ENCODE measurements at places on chromosomes 11 and 22.

DNA sequence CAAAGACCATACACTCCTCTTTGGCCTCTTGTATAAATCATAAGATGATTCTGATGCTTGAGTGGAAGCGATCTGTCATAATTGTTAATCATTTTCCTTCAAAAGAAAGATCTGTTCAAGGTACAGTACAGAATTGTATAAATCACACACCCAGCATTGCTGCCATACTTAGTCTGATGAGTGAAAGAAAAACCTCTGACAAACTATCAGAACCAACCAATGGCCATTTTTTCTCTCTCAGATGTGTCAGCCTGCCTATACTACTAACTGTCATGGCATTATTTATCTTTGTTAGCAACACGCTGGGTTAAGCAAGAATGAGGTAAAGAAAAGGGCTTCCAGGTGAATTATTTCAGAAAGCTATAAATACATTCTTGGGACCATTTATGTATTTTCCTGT lies 1112.7 kb upstream of the TENM4 start:
- DNase-seq: no peak

DNA sequence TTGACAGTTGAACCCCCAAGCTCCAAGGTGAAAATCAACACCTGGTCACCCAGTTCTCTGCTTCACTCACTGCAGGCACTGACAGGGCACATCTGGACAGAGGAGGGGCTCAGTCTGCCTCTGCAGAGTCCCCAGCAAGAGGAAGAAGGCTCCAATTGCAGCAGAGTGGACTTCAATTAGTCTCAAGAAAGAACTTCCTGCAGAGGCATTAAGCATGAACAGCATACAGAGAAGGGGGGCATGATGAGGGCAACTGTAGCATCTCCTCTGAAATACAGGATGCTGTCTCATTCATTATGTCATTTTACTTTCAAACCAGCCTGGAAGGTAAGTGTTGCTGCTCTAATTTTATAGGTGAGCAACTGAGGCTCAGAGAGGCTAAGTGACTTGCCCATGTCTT lies 11.1 kb downstream of the GDPD5 start:
- no peak for DNase-seq

DNA sequence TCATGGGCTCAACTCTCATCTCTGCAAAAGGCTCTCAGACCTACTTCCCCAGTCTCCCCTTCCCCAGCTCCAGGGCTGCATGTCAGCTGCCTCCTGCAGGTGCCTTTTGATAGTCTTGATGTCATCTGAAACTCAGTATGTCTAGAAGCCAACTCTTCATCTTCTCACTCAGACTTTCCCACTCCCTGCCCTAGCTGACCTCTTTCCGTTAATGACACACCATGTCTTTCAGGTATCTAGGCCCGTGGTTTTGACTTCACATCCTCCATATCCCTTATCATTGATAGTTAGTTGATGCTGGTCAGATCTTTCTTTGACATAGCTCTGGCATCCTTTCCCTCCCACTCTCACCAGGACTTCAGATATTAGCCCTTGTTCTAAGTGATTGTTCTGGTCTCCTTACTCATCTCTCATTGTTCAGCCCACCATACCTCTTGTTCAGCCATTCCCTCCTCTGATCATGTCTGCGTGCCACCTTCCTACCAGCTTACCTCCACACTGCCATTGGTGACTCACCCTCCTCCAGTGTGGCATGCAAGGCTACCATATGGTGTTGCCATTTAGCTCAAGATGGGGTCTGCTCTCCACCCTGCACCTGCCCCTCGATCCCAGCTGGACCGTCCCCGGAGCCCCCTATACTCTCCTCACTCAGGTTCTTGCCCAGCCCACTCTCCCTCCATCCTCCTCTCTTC lies 18.4 kb downstream of the TTC12 start:
- DNase-seq: no peak

- DNase-seq: no peak
Measured at GRCh38 chr11:84430661-84431060, 1144.5 kb upstream of the CCDC90B start.

- DNase-seq: no peak
Measured at GRCh38 chr11:88631497-88631896, 294.0 kb upstream of the CTSC start.

DNA sequence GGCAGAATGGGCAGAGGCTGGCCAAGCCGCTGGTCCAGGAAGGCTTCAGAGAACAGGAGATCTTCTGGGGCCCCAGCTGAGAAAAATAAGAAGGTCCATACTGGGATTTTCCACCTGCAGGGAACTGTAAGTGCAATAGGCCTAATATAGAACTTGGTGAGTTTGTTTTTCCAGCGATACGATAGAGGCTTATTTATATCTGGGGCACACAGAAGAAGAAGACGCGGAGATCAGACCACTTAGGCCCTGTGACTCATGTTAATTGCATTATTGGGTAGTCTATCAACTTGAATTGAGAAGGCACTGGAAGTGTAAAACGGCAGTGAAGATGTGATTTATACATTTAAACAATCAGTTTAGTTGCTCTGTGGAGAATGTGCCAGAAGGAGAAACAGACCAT lies 7.7 kb upstream of the SRSF8 start:
- DNase-seq: no peak

DNA sequence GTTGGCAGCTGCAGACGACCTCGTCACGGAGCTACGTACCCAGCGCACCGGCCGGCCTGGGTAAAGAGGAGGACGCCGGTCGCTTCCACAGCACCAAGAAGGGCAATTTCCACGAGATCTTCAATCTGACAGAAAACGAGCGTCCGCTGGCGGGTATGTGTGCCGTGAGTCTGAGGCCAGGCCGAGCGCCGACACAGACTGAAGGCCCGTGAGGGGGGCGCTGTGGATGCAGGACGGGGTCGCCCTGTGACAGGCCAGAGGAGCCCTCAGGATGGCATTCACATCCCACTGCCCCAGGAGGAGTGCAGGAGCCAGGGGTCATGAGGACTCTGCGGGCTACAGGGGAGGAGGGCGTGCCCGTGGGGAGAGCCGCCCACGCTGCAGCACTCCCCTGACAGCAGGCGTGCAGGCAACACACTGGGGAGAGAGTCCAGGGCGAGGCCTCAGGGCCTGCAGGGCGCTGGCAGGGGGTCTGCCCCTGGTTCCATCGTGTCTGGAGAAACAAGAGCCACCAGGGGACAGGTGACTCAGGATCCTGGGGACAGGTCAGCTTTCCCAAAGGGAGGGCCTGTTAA lies 53.6 kb downstream of the GRAMD4 start:
- DNase-seq: peak; percentile 8

GRCh38 chr11:112564228-112564955 lies 303.7 kb upstream of the PLET1 start:
- no peak for DNase-seq

DNA sequence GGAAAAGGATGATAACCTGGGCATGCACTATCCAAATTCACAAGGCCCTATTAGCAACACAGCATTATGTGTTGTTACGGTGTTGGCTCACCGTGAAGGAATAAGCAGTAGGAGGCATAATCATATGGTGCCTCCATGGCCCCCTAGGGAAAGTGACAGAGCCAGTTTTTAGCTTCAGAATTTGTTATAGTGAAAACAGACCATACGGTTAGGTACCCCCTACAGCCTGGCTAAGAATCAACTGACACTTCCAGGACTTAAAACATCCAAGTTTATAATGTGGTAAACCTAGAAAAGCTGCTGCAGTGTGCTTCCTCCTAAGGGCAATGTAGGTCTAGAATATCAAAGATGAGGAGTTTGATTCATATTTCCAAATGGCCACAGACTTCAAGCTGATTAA lies 30.4 kb downstream of the KIF18A start:
- no peak for DNase-seq

DNA sequence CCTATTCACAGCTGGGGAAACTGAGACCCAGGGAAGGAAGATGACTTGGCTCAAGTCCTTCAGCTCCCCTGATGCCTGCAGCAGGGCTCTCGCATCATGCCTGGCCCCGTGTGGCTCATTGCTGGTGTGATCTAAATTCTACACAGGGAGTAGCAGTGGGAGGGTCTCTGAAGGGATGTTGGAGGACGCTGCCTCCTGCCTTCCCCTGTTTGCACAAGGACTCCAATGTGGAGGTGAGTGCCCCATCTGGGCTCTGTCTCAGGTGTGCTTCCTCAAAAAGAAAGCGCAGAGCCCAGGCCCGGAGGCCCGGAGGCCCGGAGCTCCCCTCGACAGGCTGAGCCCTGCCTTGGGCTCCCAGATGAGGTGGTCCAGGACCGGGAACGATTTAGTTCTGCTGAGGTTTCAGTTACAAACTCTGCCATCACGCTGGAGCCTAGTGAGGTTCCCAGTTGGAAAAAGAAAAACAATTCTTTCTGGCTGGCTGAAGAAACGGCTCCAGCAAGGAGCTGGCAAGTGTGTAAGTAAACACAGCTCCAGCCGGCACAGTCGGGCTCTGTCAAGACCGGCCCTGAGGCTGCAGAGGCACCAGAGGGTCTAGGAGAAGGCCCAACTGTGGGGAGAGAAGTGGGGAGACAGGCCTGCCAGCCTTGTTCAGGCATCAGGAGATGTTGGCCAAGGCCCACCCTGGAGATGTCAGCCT lies 49.8 kb downstream of the NAT10 start:
- no peak for DNase-seq

DNA sequence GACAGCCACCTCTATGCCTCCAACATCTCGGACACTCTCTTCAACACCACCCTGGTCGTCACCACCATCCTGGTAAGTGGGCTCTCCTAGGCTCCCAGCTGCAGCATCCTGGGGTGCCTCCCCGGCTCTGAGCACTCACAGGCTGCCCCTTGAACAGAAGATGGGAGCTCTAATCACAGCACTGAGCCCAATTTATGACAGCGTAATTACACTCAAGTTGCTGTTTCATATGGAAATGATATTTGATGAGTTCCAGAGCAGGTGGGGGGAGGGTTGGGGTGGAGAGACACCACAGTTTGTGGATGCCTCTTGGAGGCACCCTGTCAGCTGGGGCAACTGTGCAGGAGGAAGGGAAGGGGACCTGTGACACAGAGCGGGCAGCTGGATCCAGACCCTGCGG lies 125.3 kb upstream of the TBCEL start:
- DNase-seq: no peak

DNA sequence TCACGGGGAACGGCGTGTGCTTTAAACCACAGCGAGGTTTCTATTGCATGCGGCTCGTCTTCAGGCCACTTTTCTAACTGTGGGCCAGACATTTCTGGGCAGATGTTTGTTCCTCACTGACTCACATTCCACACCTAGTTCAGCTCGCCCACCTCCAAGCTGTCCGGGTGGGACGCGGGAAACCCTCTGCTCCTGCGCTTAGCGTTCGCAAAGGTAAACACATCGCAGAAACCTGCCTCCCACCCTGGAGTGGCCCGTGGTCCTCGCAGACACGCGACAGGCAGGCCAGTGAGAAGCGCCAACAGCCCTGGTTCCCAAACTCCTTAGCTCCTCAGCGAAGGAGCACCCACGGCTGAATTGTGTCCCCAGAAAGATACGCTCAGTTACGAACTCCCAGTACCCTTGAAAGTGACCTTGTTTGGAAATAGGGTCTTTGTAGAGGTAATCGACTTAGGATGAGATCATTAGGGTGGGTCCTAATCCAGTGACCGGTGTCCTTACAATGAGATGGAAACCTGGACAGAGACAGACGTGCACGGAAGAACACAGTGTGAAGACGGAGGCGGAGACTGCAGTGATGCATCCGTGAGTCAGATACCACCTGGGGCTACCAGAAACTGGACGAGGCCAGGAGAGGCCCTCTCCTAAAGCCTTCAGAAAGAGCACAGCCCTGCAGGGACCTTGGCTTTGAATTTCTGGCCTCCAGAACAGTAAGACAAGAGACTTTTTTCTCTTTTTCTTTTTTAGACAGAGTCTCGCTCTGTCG lies 82.7 kb downstream of the CELSR1 start:
- DNase-seq: no peak

DNA sequence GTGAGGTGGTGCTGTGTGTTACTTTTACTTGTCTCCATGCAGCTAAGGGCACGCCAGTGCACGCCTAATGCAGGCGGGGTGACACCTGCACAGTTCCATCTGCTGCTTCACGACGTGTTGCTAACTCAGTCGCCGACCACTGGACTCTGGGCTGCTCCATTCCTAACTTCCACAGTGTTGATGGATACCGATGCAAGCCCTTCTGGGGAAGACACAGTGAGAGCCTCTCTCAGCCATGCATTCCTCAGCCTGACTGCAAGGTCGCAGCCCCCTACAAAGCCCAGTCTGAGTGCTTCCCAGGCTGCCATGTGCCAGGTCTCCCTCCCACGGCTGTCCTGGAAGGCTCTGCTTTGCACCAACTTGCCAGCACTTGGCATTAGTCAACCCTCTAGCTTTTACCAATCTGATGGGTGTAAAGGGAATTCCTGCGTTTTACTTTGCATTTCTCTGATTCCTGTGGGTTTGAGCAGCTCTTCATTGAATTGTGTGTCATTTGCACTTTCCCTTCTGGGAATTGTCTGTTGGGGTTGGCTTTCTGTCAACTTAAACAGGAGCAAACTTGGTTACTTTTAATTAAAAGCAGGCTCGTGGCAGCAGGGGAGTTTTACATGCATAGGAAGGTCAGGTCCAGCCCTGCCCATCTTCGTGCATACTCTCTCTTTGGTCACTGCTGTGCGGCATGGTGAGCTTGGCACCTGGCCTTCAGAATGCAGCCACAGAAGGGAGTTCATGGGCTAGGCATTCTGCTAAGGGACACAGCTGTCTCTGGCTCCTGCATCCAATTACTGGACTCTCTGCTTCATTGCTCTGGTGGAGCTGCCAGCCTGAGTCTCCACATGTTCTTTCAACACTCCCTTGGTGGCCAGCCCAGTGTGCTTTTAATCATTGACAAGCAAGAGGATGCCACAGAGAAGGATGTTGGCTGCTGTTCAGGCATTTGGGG lies 34.6 kb upstream of the SHANK2 start:
- no peak for DNase-seq

DNA sequence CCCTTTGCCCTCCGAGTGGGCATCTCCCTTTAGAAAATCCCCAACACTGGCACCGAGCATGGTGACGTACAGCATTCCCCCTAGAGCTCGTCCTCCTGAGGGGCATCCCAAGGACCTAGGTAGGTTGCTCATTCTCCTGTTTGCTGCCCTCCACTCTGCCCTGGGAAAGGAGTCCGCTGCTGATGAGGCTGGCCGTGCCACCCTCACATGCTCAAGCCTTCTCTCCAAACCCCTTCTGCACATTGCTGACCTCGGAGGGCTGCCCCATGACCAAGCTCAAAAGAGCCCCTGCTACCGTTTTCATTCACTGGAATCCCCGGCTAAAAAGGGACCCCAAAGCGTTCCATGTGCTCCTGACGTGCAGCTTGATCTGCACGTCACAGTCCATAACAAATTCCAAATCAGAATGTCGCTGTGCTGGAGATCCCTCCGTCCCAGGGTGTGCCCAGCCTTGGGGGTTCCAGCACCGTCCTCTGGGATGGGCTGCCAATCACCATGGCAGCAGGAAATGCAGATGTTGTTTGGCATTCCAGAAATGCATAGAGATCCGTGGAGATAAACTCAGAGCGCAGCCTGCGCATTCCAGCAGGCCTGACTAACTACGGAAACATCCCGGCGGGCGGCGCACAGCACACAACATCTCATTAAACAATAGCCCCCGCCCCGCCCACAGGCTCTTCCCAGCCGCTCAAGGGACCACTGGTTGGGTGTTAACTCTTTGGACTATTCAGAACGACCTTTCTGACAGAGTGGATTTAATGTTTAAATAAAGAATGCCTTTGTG lies 26.3 kb upstream of the GNB1L start:
- DNase-seq: no peak

- DNase-seq: no peak
Measured at GRCh38 chr11:28108958-28109357, 770 bp downstream of the METTL15 start.
